ENCODE measurements at places on chromosomes 6 and 20.
A peak's percentile ranks its signal among the peaks of the same experiment; 100 is the strongest.

- DNase-seq: peak; percentile 79
Observed at GRCh38 chr20:62740286-62741141, 31.9 kb downstream of the NTSR1 start.

GRCh38 chr6:11835065-11835464 lies 56.5 kb upstream of the ADTRP start:
- no peak for DNase-seq

GRCh38 chr6:41917528-41917927 lies 3.4 kb downstream of the MED20 start:
- no peak for DNase-seq

DNA sequence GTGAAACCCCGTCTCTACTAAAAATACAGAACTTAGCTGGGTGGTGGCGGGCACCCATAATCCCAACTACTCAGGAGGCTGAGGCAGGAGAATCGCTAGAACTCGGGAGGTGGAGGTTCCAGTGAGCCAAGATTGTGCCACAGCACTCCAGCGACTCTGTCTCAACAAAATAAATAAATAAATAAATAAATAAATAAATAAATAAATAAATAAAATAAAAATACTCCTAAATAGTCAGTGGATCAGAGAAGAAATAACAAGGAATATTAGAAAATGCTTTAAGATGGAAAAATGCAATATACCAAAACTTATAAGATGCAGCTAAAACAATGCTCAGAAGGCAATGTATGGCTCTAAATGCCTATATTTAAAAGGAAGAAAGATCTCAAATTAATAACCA lies 39.0 kb upstream of the SASH1 start:
- no peak for DNase-seq

- no peak for DNase-seq
Observed at GRCh38 chr6:33427585-33428223, 7.8 kb downstream of the SYNGAP1 start.

GRCh38 chr6:45169815-45170214 lies 158.3 kb upstream of the RUNX2 start:
- DNase-seq: no peak

- DNase-seq: no peak
Observed at GRCh38 chr6:36224918-36225461, 28.4 kb downstream of the BRPF3 start.

GRCh38 chr6:45614488-45615285 lies 237.0 kb upstream of the SUPT3H start:
- DNase-seq: no peak

GRCh38 chr6:123338394-123338793 lies 298.4 kb downstream of the TRDN start:
- no peak for DNase-seq

DNA sequence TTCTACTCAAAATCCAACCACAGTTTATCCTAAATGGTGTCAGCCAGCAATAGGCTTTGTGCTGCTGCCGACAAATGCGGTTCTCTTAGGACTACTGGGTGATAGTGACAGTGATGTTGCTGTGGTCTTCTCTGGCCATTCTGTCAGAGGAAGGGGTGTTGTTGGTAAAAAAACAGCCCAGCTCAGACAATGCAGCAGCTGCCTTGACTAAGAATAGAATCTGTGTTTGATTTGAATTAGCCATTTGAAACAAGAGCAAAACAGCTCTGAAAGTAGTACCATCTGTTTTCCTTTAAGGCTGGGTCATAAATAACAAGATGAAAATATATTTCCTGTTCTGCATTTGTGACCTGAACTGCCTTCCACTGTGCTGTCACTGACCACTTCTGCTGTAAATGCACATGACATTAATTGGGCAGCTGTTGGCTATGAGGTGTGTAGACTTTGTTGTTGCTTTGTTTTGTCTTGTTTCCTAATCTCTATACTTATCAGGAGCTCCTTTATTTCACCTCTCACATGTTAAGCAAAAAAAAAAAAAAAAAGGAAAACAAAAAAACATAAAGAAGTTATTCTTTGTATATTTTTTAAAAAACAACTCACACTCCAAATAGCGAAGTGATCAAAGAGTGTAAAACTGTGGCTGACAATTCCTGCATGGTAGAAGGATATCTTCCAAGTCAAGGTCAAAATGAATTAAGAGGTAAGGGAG lies 497.8 kb upstream of the ARID1B start:
- DNase-seq: no peak

- no peak for DNase-seq
Observed at GRCh38 chr6:34391473-34391785, 1.0 kb downstream of the NUDT3 start.

GRCh38 chr20:44182135-44182765 lies 4.7 kb downstream of the JPH2 start:
- DNase-seq: no peak

GRCh38 chr6:85062884-85063283 lies 298.5 kb upstream of the TBX18 start:
- no peak for DNase-seq

DNA sequence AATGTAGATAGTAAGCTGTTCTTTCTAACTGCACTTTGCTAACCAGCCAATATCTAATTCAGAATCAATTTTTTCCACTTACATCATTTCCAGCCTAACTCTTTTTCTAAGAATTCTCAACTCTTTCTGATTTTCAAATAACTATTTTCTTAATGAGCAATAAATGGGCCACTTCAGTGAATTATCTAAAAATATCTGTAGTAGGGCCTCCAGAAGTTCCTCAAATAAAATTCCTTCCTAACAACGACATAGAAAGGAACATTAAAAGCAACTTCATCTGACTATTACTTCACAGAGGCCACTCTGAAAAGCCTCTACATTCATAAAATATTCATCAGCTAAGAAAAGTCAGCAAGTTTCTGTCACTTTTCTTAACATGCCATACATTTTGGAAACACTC lies 4.8 kb downstream of the COL12A1 start:
- DNase-seq: no peak

DNA sequence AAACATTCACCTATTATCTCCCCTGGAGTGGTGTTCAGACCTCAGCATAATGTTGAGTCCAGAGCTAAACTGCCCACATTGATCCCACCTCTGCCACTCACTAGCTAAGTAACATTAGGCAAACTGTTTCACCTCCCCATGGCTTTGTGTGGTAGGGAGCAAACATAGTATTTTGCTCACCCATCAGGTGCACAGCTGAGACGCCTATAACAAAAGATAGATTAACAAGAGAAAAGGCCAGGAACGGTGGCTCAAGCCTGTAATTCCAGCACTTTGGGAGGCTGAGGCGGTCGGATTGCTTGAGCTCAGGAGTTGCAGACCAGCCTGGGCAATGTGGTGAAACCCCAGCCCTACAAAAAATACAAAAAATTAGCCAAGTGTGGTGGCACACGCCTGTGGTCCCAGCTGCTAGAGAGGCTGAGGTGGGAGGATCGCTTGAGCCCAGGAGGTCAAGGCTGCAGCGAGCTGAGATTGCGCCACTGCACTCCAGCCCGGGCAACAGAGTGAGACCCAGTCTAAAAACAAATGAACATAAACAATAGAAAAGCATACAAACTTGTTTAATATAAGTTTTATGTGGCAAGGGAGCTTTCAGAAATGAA lies 91.6 kb downstream of the MAP3K7 start:
- no peak for DNase-seq

DNA sequence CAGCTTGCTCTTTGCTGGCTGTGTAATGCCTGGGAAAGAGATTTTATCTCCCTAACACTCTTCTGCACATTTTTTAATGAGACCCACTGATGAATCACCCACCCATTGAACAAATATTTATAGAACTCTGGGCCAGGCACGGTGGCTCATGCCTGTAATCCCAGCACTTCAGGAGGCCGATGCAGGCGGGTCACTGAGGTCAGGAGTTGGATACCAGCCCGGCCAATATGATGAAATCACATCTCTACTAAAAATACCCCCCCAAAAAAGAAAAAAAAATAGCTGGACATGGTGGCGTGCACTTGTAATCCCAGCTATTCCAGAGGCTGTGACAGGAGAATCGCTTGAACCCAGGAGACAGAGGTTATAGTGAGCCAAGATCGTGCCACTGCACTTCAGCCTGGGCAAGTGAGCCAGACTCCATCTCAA lies 82.1 kb upstream of the SIRPA start:
- DNase-seq: no peak

DNA sequence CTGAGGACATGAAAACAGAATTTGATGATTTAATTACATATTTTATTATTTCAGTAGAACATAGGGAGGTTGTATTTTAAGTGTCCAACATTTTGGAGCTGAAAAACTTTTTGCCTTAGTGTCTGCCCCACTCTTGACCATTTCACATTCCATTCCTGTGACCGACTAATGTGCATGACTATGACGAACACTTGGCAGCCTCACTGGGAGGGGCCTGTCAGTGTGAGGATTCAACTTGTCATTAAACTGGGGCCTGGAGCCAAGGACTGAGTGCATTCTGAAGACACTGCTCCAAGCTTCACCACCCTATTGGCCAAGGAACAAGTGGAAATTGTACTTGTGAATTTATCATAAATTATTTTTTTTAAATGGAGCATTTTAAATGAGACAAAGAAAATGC lies 661.3 kb downstream of the BCKDHB start:
- DNase-seq: no peak

DNA sequence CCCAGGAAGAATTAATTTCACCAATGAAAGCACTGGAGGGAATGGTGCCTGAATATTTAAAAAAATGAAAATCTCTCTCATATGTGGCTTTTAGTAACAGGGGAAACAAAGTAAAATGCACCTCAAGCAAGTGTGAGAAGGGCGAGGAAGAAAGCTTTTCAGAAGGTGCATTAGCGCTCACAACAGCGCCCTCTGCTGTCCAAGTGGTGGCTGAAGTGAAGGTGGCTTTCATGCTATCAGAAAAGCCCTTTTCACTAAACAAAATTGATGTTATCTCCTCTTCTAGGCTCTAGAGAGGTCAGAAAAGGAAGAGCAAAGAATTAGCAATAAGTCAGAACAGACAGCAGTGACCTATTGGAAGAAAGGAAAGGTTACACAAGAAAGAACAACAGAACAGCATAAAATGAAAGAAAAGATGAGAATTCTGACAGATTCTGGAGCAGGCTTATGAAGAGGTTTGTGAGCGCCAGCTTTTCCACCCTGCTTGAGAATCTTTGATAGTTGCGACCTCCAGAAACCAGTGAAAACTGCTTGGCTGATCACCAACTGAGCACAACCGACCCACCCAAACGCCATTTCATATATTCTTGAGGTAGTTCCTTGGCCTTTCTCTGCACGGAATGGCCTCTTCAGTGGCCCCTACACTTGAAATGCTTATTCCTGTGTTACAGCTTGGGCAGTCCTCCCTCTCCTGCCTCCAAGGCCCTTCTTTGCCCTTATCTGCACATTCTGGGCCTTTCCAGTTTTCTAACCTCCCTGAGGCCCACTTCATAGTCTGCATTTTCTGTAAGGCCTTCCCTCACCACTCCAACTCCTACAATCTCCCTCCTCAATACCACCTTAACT lies 45.3 kb downstream of the SMLR1 start:
- DNase-seq: no peak

DNA sequence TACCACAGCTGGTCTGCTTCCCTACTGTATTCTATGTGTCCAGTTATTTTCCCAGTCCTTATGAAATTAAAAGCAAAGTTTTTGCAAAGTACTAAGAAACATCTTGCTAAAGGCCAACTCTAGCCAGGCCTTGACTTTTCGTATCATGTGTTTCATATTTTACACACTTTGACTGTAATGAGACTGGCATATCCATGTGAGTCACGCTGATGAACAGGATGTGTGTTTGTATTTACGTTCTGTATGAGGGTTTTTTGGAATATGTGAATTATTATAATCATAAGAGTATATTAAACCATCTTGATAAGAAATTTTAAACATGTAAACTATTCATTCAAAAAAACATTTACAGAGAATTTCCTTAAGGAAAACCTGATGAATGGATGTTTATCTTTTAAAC lies 59.7 kb downstream of the EYA4 start:
- no peak for DNase-seq

DNA sequence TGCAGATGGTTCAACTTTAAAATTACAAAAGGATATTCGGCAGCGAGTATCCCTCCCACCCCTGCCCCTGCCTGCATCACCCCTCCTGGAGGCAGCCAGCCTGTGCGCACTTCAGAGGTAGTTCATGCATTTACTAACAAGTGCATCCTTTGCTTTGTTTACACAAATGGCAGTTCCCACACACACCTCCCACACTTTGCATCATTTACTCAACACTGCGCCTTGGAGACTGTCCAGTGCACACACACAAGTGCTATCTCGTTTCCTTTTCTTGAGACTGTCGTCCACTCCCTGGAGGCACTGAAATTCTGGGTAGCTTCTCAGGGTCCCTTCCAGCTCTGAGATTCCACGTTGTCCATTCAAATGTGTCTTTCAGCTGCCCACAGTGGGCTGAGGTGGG lies 53.1 kb upstream of the VSX1 start:
- DNase-seq: no peak

GRCh38 chr6:128240024-128240428 lies 280.4 kb downstream of the PTPRK start:
- DNase-seq: no peak

DNA sequence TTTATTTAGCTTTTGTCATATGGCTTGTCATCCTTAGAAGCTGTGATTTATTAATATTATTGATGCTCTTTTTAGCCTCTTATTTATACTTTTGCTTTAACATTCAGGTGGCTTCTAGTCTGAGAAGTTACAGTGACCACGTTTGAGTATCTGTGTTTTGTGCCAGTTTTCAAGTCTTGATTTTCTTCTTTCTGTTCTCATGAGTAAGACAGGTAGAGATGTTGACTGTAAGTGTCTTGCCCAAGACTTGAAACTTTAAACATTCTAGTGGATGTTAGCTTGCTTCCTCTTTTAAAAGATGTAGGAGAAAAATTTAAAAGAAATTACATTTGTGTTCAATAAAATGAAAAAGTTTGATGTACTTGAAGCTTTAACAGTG lies 122.6 kb downstream of the LRRC1 start:
- no peak for DNase-seq

DNA sequence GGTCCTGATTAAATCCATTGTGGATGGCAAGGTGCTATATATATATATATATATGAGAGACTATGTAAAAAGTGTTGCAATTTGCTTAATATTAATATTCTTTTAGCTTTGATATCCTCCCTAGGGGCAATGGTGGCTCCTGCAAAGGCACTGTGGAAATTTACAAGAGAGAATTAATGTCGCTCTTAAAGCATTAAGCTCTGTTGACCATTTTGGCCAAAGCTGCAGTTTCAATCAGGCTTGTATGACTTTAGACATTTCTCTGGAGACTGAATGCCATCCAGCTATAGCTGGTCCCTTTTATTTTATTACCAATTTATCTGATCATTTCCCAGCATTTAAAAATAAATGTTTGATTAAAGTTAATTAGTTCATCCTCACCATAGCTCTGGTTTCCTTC lies 155.3 kb downstream of the JARID2 start:
- DNase-seq: no peak

GRCh38 chr6:45075246-45075645 lies 252.9 kb upstream of the RUNX2 start:
- DNase-seq: no peak

All from GF-D8 (cell line).